ENCODE measurements at places on chromosomes 7 and 10. TPM values are rescaled to one million over a fixed set of nuclear protein-coding genes. Genes with fewer than 3 reads are reported as not detected.

GRCh38 chr7:42128703-42129102 lies 108.3 kb downstream of the GLI3 start:
- DNase-seq = no peak

GRCh38 chr7:23346316-23346715 lies 47.2 kb downstream of the MALSU1 start:
- no peak for DNase-seq

GRCh38 chr7:149791-150636 lies 42.4 kb upstream of the FAM20C start:
- DNase-seq = peak; percentile 92

Gene OLAH
- polyA plus RNA-seq = 0.63 TPM

GRCh38 chr10:16481052-16481728 lies 40.5 kb downstream of the C1QL3 start:
- no peak for DNase-seq

DNA sequence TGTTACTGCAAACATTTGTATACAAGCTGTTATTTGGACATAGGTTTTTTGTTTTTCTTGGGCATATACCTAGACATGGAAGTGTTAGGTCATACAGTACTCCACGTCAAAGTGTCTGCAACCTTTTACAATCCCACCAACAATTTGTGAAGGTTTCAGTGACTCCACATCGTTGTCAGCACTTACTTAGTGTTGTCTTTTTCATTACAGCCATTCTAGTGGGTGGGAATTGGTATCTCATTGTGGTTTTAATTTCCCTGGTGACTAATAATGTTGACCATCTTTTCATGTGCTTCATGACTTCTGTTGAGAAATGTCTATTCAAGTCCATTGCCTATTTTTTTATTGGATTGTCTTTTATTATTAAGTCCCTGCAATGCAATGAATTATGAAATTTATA lies 95.0 kb downstream of the UBE3C start:
- no peak for DNase-seq

GRCh38 chr7:117193564-117193963 lies 129.3 kb downstream of the WNT2 start:
- no peak for DNase-seq

DNA sequence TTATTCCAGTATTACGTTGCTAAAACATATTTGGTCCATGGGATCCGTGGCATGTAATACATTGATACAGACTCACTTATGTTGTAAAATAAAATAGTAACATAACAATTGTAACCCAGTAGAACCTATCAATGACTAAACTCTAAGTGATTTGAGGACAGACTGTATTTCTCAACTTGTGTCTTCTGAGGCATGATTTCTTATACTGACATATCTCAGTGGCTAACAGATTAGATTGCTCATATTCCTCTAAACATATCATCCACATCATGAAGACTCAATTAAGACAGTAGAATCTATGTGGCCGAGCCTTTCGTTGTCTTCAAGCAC lies 72.3 kb downstream of the CREB5 start:
- DNase-seq = no peak

Data from small intestine (tissue), 16 donors.